Stimulated activated CD8-positive, alpha-beta memory T cell treated with anti-CD3 and anti-CD28 coated beads, Interleukin-7, amount 100 ng/mL, for 1 hour (primary cell): ENCODE measurements at places on chromosomes 7 and 10.

- DNase-seq, result no peak
Measured at GRCh38 chr10:101577121-101577871, 10.8 kb downstream of the POLL start.

DNA sequence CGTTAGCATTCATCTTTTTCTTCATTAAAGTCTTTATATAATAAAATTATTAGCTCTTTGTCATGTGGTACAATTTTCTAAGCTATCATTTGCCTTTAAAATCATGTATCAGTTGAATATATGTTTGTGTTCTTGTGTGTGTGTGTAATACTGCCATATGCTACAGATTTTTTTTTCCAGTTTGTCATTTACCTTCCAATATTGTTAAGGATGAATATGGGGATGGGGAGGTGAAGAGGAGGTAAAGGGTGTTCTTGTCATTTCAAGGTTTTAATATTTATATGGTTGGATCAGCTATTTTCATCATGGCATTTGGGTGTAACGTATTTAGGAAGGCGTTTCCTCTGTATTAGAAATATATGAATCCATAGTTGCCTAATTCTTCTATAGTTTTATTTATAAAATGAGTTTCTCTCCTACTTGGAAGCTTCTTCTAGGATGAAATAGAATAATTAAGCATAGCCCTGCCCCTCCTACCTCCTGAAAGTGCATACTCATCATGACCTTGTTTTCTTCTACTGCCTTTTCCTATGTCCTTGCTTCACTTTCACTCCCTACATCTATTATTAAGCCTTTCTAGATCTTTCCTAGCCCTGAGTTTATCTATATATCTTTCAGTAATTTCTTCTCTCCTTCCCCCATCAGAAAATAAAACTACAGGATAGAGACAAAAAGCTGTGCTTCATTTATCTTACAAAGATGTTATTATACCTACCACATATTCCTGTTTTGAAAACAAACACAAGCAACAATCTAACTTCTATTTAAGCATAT is 25.1 kb downstream of the RAB18 start:
- no peak for DNase-seq

DNA sequence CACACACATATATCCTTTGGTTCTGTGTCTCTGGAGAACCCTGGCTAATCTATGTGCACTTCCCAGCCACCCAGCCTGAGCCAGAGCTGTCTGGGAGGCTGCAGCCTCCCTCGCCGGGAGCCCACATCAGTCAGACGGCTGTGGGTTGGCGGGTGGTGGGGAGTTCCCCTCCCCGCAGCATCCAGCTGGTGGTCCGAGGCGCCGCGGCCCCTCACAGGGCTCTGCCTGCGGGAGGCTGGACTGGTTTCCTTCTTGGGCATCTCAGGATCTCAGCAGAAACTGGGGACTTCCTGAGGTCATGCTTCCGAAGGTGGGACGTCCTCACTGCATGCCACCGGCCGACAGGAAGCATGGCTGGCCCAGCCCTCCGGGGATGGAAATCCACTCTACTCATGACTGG is 22.0 kb upstream of the PSMG3 start:
- no peak for DNase-seq

DNA sequence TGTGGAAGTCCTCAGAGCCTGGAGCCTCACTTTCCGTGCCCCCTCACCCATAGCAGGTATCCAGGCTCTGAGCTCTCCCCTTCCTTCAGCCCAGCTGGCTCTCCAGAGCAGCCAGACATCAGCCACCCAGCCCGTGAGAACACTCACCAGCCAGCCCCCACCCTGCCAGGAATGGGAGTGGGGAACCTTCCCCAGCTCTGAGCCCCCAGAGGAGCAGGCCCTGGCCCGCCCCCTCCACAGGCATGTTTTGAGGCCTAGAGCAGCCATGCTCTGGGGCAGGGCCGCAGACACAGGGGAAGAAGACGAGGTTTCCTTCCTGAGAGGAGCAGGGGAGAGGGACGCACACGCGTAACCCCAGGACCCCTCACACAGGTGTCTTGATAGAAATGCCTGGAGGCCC is 70.0 kb upstream of the COL13A1 start:
- DNase-seq, result no peak

GRCh38 chr10:121698336-121698735 is 100.1 kb upstream of the FGFR2 start:
- DNase-seq, result no peak

- DNase-seq, result no peak
Measured at GRCh38 chr7:74003621-74004020, 24.4 kb upstream of the ELN start.

GRCh38 chr10:100562008-100562672 is 26.4 kb downstream of the HIF1AN start:
- DNase-seq, result peak; percentile 41

DNA sequence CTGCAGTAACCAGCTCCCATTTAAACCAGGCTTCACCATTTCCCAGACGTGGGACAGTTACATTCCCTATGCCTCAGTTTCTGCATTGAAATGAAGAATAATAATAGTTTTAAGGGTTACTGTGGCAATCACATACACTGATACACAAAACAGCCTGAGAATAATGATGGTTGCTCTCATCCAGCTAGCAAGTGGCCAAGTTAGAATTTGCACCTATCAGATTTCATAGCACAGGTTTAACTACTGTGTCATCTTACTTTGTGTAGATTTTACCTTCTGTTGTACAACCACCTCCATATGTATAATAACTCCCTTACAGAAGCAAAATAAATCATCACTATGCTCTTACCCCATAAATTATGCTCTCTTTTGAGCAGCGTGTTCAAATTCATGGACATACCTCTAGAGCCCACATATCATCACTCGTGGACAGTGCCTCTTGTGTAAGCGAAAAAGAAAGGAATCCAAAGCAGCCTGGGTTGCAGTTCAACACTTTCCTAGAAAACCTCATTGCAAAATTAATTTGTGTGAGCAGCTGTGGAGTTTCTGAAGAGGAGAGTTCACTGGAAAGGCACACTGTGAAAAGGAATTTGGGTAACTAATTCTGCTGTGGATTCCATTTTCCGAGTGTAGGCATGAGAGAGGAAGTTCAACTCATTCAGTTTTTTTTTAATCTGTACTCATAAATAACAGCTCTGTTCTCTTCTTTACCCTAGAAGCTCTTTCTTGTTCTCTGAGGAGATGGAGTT is 492.5 kb downstream of the ARL4A start:
- DNase-seq, result no peak

GRCh38 chr10:129334266-129334665 is 132.8 kb upstream of the MGMT start:
- no peak for DNase-seq

DNA sequence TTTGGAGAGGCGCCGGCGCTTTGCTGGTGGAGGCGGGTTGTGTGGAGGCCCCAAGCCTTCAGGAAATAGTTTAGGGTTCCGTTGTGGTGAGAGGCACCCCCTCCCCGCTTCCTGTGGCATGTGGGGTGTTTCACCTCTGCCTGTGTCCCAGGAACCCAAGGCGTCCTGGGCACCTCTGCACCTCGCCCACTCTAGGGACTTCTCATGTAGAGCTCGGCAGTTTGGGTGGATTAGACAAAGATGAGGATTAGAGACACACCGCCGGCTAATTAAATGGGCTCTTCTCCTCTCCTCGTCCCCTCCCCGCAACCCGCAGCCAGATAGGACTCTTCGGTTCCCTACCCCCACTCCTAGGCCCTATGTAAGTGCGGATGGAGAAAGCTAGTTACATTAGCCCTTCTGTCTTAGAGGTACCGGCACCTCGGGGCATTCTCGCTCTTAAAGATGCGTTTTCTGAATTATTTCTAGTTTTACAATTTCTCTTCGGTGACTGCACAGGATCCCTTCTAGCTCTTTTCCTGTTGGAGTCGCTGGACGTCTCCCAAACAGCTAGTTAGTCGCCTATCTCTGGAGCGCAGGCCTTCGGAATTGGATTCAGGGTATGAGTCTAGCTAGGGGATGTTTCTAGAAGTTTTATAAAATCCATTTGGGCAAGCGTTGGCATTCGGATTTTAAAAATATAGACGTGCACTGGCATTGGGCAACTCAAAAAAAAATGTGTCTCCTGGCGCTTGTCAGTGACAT is 7.8 kb downstream of the PTF1A start:
- DNase-seq, result no peak

GRCh38 chr7:2959103-2959680 is 84.5 kb downstream of the CARD11 start:
- no peak for DNase-seq

- DNase-seq, result no peak
Measured at GRCh38 chr10:45376371-45376801, 2.4 kb downstream of the ALOX5 start.

GRCh38 chr7:108077709-108078108 is 52.5 kb downstream of the LAMB4 start:
- no peak for DNase-seq

GRCh38 chr10:69247313-69247710 is 27.2 kb downstream of the HKDC1 start:
- no peak for DNase-seq

GRCh38 chr7:135253851-135254771 is 20.5 kb downstream of the STRA8 start:
- DNase-seq, result no peak

- no peak for DNase-seq
Measured at GRCh38 chr7:103076764-103077163, 1.8 kb downstream of the ARMC10 start.

- no peak for DNase-seq
Measured at GRCh38 chr10:131694168-131694780, 206.5 kb upstream of the PPP2R2D start.
